DMS79 treated with DMSO at 0.1 percent for 48 hours (cell line): ENCODE measurements at places on chromosomes 6 and 20.

GRCh38 chr6:26156105-26156849, 69.0 kb downstream of the HFE start:
- DNase-seq = peak; percentile 80

DNA sequence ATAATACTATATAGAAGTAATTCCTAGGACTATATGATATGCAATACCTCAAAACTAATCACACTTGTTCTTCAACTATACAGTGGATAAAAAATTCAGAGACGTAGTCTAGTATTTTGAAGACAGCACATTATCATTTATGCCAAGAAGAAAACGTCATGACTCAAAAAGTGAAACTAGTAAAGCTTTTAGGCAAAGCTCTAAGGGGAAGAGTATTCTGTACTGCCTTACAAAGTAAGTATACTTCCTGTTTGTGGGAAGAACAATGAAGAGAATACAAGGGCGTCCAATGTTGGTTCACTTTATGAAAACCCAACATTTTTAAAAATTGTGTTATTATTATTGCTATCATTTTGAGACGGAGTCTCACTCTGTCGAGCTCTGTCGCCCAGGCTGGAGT, 27.9 kb downstream of the LOC128125822 start:
- DNase-seq = no peak

DNA sequence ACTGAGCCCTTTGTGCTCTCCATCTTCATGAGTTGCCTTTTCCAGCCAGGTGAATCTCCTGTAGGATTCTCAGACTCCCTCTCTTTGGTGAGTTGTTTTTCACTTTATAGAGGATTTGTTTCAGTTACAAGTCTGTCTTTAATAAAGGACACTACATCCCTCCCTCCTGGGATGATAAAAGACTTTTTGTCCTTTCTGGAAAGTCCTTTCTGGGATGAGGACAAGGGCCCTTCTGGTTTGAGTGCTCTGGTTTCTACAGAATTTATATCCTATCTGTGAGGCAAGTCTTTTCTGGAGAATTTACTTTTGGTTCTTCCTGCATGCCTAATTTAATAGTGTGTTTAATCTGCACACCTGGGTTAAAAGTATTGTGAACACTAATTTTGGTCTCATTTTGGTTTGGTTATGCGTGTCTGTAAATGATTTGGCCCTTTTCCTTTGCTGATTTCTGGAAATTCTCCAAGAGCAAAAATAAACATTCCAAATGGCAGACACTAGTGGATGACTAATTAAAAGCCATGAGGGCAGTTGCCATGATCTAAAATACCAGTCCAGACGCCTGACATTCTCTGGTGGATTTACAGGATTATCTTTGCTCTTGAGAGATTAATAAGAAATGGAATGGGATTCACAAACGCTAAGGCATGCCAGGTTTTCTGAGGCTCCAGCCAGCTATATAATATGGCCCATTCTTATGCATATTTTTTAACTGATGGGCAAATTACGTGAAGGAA, 44.8 kb downstream of the TCP11 start:
- peak; percentile 83 for DNase-seq

DNA sequence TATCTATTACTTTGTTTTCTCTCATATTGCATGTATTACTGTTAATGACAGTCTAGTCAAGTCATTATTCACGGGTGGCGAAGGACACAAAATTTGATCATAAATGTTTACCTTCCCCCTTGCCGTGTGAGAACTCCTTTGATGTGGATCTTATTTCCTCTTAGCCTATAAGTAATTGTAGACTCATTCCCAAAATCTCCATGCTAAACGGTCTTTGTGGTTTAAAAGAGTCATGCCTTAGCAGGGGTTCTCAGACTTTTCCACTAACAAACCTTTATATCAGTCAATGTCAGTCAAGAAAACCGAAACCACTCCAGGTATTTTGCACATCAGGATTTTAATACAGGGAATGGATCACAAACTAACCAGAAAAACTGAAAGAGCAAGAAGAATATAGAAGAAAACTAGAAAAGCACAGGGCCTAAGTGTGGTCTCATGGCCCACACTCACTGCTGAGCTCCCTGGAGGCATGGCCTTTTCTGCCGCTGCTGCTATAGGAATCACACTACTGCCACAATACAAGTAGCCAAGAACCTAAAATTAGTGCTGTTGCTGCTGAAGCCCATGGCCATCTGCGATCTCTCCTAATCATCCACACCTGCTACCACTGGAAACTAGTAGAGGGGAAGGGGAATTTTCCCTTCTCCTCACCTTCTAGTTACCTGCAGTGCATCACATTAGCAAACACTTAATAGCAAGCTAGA, 186.0 kb upstream of the POU3F2 start:
- no peak for DNase-seq

- no peak for DNase-seq
These were observed 169.5 kb downstream of the VEGFA start for GRCh38 chr6:43939281-43940070.

DNA sequence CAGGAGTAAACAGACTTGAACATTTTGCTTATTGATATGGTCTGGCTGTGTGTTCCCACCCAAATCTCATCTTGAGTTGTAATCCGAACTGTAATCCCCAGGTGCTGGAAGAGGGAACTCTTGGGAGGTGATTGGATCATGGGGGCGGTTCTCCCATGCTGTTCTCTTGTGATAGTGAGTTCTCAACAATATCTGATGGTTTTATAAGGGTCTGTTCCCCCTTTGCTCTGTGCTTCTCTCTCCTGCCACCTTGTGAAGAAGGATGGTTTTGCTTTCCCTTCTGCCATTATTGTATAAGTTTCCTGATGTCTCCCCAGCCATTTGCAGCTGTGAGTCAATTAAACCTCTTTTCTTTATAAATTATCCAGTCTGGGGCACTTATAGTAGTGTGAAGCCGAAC, 40.0 kb downstream of the MYLIP start:
- no peak for DNase-seq

DNA sequence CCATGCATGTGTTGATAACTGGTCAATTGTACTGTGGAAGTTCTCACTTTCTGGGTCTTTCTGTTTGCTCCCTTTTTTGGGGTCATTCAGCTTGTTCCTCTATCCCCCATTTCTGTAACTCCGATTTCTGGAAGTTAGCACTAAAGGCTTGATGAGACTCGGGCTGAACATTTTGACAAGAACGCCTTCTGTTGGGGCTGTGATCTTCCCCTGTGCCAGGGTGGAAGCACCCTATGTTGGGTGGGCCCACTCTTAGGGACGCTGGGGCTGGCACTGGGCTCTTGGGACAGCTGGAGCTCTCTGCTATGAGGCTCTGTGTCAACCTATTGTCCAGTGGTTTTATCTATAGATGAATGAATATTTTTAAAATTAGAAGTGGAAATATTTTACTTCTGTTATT, 60.1 kb upstream of the FRMD1 start:
- DNase-seq = no peak
